Daoy (cell line): ENCODE measurements at places on chromosomes 6 and 20. TPM values are rescaled to one million over a fixed set of nuclear protein-coding genes. Genes with fewer than 3 reads are reported as not detected.

DNA sequence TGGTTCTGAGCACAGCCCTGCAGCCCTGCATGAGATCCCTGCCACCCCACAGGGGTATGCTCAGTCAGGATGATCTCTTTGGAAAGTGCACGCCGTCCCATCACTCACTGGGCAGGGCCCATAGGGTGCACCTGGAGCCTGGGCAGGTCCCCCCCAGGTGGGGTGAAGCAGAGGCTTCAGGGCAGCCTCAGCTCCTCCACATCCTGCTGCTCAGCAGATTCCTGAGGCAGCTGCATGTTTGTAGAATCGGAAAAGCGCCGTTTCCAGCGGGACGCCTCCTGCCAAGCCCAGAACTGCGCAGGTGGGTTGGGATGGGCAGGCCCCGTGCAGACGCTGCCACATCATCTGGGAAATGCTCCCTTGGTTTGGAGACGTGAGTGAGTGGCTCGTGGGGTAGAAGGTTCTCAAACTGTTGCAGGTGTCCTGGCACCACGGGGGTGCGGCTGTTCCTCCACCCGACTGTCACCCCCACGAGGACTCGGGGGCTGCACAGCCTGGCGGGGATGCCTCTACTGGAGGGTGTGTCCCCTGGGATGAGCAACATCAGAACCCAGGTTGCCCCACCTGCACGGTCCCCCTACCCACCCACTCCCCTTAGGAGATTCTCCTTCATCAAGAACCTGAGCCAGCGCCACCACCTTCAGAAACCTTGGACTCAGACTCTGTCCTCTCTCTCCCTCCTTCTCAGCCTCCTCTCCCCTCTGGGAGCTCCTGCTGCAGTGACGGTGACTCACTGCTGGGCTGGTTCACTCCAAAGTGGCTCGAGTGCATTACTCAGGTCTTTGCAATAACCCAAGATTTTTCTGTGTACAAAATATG, 334.1 kb downstream of the TAF4 start:
- DNase-seq, result peak; percentile 80

DNA sequence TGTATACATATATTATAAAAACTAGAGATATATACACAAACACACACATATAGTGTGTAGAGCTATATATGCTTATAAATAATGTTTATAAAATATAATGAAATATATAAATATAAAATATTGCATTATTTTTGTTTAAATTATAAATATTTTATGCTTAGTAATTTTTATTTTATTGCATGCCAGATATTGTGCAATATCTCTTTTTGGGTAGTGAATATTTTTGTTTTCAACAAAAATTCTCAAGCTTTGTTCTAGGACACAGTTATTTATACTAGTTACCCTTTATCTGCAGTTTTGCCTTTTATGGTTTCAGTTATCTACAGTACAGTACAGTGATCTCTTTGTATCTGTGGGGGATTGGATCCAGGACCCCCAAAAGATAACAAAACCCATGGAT, 52.2 kb downstream of the PFDN4 start:
- DNase-seq, result no peak

GRCh38 chr20:49990271-49990720, 7.5 kb downstream of the SNAI1 start:
- DNase-seq, result no peak

- no peak for DNase-seq
These were observed 1.7 kb upstream of the RIPOR3 start for GRCh38 chr20:50693001-50693400.

- DNase-seq, result no peak
These were observed 5.5 kb downstream of the SIGLEC1 start for GRCh38 chr20:3706774-3707507.

GRCh38 chr6:14656078-14656521, 538.5 kb downstream of the CD83 start:
- DNase-seq, result no peak

DNA sequence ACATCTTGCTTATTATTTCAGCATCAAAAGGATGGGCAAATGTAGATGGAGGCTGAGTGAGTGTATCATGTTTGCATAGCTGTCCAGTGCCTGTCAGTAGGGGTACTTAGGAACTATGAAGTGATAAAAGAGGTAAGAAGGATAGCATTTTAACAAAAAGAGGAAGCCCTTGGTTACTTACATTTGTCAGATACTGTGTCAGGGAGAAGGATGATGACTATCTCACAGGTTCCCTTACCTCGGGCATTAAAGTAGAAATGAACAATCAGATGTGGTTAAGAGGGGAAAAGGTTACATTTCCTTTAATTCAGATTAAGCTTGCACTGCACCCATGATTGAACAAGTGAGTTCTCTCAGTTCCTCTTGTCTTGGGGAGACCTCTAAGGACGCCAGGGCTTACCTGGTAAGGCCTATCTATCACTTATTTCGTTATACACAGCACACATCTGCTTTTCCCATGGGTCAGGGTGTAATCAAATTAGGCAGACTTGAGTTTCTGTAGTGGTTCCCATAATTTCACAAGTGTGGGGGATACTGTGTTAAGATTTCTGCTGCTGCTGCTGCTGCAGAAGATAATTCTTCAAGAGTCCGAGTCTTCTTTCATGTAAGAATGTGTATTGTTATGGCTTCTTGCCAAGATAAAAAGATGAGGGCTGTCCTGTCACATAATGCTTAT, 4.5 kb downstream of the FOXO3 start:
- peak; percentile 14 for DNase-seq

- no peak for DNase-seq
These were observed 31.2 kb downstream of the CRISP1 start for GRCh38 chr6:49835140-49835539.

GRCh38 chr6:136740050-136740974, 52.0 kb downstream of the MAP3K5 start:
- DNase-seq, result no peak

TCF15 gene
- total RNA-seq, result 0.18 and 1.0 TPM in 2 replicates

SYNE1 gene
- total RNA-seq, result 7.6 and 8.7 TPM in 2 replicates

KCNK5 gene
- 5.2 and 7.1 TPM in 2 replicates for total RNA-seq
